Activated T-cell treated with anti-CD3 and anti-CD28 coated beads for 1 hour (primary cell): ENCODE measurements at places on chromosomes 2 and 18.

- DNase-seq: no peak
Observed at GRCh38 chr2:95026471-95027368, 1.2 kb downstream of the MAL start.

GRCh38 chr2:175964195-175964594 is 37.9 kb downstream of the LNPK start:
- DNase-seq: no peak

DNA sequence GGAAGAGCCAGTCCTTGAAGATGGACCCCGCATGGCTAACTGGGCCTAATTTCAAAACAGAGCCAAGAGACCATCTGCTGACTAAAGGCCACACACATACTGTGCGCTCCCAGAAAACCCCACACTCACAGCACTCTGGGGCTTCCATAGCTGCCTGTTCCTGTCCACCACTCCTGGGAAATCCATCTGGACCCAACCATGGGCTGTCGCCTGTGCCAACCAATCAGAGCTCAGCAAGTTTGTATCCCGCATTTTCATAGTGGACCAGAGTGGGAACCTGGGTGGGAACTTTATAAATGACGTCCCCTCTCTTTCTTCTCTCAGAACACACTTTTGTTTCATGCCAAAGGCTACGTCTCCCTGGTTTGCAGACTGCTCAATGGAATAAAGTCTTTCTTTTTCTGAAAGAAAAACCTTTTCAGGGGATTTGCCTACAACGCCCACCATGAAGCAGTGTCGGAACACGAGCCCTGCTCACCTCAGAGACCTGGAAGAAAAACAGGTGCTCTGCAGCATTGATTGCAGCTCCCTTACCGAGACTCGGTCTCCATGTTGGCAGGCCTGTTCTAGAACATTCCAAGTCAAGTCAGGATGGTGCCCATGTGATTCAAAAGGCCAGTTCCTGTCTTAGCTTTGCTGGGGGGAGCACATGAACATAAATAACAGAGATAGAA is 137.2 kb upstream of the GPC1 start:
- no peak for DNase-seq

DNA sequence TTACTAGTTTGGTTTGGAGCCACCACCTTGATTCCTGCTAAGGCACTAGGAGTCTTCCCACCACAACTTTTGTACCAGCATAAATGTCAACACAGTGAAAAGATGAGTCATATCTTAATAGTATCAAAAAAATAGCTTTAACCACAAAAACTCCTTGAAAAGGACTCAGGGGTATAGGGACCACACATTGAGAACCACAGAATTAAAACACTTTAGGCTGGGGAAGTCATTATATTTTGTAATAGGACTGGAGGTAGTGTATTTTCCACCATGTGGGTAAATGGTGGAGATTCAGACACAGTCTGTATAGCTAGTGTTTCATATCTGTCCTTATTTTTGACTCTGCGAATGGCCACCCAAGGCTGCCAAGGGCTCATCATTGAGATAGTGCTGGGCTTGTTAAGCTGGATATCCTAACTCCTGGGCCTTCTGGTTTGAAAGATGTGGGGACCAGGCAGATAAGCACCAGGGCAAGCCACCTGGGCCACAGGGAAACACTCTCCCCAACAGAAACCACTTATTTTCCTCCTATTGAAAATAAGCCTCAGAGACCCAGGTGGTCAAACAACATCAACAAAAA is 19.1 kb upstream of the FHL2 start:
- DNase-seq: no peak

DNA sequence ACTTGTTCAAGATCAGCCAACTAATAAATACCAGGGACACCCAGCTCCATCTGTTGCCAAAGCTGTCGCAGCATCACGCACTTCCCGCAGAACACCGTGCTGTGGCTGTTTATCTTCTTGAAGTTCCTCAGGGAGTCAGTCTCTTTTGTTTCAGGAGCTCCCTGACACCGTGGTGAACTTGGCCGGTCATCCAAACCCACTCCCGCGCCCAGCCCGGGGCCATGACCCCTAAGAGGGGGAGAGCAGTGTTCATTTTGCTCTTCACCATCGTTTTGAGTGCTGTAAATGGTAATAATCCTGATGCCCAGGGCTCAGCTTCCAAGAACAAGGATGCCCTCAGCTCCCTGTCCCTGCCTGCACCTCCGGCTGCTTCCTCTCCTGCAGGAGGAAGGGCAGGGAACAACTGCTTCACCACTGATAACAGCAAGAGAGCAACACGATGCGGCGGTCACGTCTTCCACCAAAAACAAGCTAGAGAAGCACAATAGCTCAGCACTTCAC is 131.4 kb downstream of the SEPTIN10 start:
- DNase-seq: no peak

GRCh38 chr18:9333441-9334328 is 888 bp upstream of the TWSG1 start:
- peak; percentile 5 for DNase-seq

DNA sequence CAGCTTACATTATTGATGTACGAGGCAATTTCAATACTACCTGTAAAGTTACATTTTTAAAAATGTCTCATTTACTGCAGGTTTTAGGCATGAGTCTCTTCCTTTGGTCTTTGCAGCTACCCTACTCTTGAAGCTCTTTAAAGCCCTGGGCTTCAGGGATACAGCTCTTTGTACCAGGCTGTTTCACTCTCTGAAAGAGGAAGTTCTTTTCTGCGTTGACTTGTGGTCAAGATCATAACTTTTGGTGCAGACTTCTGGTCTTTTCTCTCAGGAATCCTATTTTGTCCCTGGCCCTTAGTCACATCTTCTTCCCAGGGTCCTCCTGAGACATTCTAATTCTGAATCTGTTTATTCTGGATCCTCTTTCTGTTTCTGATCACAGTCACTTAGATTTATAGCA is 16.6 kb upstream of the HRH4 start:
- no peak for DNase-seq

DNA sequence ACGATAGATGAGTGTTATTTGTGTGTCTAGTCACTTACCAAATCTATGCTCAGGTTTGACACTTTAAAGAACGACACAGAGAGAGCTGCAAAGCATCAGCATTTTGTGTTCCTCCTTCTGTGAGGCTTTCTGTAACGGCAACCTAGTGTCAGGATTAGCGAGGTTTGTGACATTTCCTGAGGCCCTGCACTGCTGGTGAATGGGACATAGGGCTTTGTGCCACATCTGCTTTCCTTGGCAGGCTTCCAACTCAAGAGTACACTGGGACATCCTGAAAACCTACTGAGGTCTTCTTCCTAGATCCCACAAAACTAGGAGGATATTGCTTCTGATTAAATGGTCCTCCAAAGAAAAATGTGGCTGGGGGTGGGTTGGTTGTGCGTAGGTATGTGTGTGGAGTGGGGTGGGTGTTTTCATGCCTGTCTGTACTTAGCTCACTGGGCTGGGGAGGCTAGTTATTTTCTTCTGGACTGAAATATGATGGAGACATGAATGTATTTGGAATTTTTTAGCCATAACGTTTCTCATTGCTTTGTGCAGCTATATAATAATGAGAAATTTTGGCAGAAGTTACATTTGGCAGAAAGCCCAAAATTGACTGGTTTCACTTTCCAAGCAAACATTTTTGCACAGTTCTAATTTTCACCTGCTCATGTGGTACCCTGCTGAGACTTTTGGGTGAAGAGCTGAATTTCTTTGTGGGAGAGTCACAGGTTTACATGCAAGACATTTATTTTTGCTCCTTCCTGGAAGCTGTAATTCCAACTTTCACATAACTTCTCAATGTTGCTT is 308.4 kb downstream of the XIRP2 start:
- DNase-seq: no peak

- no peak for DNase-seq
Observed at GRCh38 chr2:20230114-20230425, 5.1 kb upstream of the SDC1 start.

DNA sequence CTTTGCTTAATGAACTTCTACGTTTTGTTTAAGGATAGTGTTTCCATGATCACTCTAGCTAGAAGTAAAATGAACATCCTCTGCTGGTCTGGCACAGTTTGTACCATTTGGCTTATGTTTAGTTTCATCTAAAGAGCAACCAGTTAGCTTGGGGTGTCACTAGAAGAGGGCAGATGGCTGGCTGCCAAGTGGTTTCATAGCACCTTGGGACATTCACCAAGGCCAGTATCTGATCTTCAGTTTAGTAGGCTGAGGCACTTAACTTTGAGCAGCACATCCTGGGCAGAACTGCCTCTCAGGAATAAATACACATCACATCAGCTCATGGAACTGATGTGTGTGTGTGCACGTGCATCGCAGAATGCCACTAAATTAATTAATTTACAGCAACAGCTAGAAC is 68.4 kb downstream of the NXPH2 start:
- no peak for DNase-seq

DNA sequence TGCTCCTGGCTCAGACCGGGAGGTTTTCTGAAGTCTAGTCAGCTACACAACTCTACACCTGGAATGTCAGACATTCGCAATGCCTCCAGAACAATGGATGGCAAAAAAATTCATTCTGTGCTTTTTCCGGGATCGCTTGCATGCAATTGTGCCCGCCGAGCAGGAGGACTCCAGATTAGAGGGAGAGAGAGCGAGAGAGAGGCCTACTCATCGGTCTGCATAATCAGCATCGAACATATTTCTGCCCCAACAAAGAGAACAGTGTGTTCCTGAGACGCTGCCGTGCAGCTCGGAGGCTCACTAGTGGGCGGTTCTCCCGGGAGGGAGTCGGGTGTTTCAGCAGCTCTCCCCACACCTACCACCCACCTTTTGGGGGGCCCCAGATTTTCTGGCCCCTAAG is 117.1 kb downstream of the KLHL29 start:
- no peak for DNase-seq

- no peak for DNase-seq
Observed at GRCh38 chr2:199989822-199990221, 34.4 kb downstream of the MAIP1 start.

- no peak for DNase-seq
Observed at GRCh38 chr2:219249203-219249980, 3.7 kb upstream of the TUBA4B start.

DNA sequence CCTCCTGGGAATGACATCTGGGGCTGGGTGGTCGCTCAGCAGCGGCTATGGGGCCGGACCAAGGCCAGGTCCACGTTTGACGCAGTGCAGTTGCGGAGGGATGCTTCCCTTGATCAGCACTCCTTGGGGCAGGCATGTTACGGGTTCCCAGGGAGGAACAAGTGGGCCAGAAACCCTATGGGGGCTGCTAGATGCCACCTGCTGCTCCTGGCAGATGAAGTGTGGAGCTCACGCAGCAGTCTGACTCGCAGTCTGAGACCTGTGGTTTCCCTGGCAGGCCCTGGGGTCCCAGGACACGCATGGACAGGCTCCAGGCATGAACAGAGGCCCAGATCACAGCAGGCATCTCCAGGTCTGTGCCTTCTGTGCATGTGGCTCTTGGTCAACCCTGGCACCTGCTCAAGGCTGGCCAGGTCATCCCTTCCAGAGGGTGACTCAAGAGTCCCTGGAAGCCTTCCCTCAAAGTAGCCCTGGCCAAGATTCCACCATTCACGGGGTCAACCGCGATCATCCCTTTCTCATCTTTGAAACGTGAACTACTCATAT is 20.0 kb downstream of the KCNF1 start:
- no peak for DNase-seq

DNA sequence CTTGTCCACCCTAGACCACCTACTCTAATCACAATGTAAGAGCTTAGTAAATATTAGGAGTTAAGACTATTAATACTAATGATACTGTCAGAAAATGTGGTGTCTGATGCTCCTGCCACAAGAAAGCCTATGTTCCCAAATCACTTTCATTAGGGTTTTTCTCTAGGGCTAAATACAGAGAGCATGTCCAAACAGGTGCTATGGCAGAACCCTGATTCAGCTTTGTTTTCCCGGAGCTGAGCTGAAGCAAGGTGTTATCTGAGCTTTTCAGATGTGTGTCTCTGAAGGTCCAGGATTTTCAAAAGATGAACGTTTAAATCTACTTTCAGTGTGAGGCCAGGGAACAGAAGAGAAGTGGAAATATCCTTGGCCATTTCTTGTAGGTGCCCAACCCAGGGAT is 40.6 kb downstream of the CPO start:
- DNase-seq: no peak

GRCh38 chr2:64609942-64610281 is 43.8 kb downstream of the SERTAD2 start:
- DNase-seq: no peak
